A549 (cell line): ENCODE measurements at places on chromosomes 7 and 10.

DNA sequence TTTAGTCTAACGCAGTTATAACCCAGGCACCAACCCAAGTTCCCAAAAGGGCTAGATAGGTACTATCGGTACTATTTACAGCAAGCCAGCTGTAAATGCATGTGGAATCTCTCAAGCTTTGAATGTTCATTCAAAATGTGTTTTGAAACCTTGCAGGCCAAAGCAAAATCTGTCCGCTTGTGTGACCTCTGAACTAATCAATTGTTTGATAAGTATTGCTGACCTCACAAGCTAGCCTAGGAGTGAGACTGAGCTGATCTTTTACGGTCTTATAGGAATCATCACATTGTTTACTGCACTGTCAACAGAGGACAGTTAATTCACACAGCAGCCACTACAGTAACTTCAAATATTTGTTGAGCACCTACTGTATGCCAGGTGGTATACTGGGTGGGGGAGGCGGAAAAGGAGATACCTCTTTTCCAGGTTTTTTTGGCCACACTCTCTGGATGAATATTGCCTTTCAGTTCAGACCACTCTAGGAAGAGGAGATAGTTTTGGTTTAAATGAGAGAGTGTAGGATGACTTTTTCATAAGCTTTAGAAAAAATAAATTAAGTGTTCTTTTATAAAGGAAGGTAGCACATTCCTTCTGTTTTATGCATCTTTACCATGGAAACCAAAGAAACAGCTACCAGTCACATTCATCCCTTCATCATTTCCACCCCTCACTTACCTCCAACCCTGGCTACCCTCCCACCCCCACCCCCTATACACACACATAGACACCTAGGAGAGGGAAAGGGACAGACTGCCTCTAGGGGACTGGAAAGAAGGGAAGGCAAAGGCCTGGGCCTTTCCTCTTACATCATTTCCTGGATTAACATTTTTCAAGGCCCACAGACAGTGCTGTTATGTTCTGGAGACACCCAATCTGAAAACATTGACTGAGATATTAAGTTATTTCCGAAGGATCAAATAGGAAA is 2.4 kb downstream of the PAPSS2 start:
- peak; percentile 38 for DNase-seq

DNA sequence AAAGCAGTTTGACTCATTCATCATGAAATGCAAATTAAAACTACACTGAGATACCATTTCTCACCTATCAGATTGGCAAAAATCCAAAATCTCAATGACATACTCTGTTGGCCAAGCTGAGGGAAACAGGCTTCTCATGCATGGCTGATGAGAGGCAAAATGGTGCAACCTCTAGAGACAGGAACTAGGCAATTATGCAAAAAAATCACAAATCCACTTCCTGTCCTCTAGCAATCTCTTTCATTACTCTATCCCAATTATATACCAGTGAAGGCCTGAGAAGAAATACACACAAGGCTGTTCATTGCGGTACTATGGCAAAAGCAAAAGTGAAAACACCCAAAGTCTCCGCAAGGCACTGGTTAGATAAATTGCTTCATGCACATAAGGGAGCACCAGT is 25.9 kb upstream of the PTPRN2 start:
- DNase-seq = no peak

- DNase-seq = no peak
These were observed 22.1 kb downstream of the CLIP2 start for GRCh38 chr7:74311305-74311744.

DNA sequence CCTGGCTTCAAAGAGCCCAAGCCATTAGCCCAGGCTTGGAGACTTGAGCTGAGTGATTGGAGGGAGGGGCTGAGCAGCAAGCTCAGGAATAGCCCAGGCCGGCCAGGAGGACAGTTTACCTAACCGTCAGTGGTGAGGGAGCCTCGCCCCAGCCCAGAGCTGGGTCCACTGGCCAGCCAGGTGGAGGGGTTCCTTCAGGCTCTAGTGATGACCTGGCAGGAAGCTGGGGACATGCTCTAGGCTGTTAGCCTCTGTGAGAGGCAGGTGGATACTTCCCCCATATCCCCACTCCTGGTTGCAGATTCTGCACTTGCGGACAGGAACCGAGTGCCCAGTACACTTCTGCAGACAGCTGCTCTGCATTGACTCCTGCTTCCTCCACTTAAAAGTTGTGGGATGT is 61.2 kb upstream of the ANTXRL start:
- DNase-seq = no peak

GRCh38 chr7:4271716-4272015 is 410.4 kb upstream of the FOXK1 start:
- no peak for DNase-seq

DNA sequence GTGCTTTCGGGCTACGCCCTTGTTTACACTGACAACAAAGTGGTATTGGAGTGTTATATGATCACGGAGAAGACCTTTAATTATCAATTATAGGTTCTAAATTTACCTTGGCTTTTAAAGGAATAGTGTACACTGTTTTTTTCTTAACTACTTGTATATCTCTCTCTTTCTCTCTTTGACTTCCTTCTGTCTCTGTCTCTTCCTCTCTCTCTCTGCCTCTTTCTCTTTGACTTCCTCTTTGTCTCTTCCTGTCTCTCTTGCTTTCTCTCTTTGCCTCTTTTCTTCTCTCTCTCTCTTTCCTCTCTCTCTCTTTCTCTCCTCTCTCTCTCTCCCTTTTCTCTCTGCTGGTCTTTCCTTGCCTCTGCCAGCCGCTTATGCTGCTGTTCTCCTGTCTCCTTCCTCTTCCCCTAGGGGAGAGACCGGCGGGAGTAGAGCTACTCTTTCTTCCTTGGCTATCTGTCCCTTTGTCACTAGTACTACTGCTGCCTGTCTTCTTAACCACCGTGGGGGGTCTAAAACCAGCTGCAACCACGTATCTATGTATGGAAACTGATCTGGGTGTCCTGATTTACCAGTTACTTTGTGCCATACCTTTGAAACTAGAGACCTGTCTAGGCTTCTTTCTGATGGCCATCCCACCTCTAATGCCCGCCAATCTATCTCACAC is 36.9 kb upstream of the GSDME start:
- no peak for DNase-seq

GRCh38 chr7:104040666-104041065 is 51.2 kb upstream of the RELN start:
- DNase-seq = no peak

- no peak for DNase-seq
These were observed 24.8 kb downstream of the PLXNA4 start for GRCh38 chr7:132551439-132551838.

- no peak for DNase-seq
These were observed 1.7 kb upstream of the NCAPG2 start for GRCh38 chr7:158706273-158706704.

GRCh38 chr7:33233659-33234058 is 104.3 kb downstream of the BBS9 start:
- DNase-seq = no peak

DNA sequence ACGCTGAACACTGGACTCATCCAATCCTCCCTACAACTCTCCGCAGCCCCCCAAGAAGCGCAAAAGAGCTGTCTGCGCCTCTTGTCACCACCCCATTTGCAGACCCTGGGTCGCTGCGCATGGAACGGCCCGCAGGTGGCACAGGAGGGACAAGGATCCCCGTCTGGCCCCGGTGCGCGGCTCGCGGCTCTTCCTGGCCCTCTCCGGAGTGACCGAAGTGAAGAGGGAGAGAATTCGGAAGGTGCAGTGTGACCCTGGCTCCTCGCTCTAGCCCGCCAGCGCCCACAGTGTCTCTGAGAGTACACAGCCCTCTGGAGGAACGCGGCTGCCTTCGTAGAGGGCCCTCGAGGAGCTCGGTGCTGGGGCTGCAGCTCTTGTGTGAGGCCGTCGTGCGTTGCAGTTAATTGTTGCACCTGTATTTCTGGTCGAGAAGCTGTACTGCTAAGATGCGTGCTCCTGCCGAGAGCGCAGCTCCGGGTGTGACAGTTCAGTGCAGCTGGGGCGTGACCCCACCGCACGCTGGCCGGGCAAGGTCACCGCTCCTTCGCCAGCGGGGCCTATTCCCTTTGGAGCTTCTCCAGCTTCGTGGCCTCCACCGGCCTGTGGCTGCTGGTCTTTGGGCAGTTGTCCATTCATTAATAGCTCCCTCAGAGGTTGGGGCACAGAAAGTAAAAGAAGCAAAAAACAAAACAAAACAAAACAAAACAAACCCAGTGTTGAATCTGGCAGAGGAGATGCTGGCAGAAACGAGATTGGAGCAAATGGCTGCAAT is 119.0 kb downstream of the SEC23IP start:
- DNase-seq = no peak

- no peak for DNase-seq
These were observed 112.7 kb upstream of the NANOS1 start for GRCh38 chr10:118916777-118917176.

GRCh38 chr10:88759366-88760101 is at the start of gene LIPN:
Gene LIPN, plus strand, starts transcription at chr10:88760020. Its CDS starts 1,386 bp downstream, at chr10:88761406.
- DNase-seq = no peak

GRCh38 chr7:142611566-142612236 is 137.6 kb upstream of the PRSS1 start:
- no peak for DNase-seq

DNA sequence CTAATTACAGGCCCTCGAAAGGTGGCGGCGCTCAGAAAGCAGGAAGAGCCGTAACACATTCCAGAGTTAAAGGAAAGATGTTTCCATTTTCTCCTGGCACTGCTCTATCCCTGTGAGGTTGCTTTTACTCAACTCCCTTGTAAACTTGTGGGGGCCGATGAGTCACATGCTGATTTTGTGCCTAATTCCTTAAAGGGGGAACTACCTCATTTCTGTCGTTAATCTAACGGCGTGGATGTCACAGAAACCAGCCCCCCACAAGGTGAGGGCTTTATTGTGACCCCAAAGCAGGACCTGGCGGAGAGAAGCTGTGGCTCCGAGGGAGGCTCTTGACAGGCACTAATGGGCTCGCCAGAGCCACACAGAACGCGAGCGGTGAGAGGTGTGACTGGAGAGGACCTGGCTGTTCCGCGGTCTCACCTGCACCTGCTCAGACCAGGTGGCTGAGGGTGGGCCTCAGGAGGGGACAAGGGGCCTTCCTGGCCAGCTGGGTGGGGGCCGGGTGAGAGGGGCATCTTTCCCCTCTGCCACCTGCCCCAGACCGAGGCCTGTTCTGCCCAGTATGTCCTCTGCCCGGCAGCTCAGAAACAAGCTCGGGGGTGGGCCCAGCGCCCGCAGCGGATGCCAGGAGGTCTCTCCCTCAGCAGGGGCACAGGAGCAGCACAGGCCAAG is 50.9 kb downstream of the CALML3 start:
- DNase-seq = no peak

GRCh38 chr10:87589645-87590051 is 70.0 kb upstream of the PAPSS2 start:
- peak; percentile 11 for DNase-seq

GRCh38 chr7:136502162-136502561 is 366.3 kb upstream of the CHRM2 start:
- no peak for DNase-seq

GRCh38 chr10:76618171-76618570 is 1019.4 kb downstream of the KCNMA1 start:
- no peak for DNase-seq

DNA sequence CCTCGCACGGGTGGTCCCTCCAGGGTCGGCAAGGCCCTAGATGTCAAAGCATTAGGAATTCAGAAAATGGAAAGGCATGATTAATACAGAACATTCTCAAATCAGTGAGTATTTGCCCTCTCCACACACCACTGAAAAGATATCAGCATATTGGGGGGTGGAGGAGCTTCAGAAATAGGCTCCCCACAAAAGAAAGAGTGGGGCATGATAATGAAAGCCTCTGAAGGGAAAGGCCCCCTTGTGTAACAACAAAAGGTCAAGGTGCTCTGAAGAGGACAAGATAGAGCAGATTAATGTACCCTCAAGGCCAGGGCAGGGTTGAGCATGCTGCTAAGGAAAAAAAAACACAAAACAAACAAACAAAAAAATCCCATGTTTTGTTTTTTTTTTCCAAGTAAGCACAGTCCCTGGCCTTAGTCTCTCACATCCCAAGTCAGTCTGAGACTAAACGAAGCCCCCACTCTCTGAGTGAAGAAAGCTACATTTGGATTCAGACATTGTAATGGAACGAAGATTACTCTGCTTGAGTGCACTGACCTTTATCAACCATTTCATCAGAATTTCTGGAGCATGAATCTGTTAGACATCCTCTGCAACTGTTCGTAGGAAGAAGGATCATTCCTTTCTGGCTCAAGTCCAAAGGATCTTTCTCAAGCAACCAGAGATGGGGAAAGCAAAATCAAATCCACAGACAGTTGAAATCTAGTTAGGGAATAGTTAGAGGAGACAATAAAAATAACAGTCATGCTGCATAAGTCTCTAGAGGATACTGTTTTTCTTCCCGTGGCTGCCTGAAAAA is 27.4 kb upstream of the DGKI start:
- DNase-seq = no peak

- DNase-seq = no peak
These were observed 50.2 kb downstream of the CXCL12 start for GRCh38 chr10:44334621-44335184.

- peak; percentile 44 for DNase-seq
These were observed 26.7 kb downstream of the TMEM273 start for GRCh38 chr10:49161411-49161997.

GRCh38 chr10:100740476-100741377 is 4.7 kb upstream of the PAX2 start:
- DNase-seq = no peak

DNA sequence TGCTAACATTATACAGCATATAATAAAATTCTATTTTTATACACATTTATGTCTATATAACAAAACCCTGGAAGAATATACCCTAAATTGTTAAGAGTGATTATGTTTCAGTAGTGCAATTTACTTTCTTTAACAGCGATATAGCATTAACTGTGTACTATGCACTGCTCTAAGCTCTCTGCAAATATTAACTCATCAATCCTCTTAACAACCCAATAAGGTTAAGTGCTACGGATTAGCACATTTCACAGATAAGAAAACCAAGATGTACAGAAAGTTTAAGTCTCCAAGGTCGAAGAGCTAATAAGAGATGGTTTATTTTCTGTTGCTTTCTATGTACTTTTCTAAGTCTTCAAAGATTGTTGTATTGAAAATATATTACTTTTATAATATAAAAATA is 95.8 kb downstream of the SEMA3C start:
- no peak for DNase-seq

DNA sequence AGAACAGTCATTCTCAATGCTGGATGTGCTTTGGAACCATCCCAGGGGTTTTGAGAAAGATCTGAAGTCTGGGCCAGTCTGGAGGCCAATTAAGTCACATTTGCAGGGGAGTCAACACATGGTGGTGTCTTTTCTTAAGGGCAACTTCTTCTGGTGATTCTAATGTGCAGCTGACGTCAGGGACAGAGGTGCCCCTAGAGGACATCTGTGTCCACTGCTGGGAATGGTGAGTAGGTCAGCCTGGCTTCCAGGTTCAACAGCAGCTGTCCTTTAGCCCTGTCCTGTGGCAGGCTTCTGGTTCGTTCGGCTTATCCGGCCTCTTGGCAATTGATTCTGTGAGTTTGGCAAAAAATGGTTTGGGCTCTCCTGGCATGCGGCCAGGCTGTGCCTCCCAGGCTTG is 269.7 kb upstream of the HABP2 start:
- DNase-seq = peak; percentile 27
